ENCODE measurements at places on chromosomes 4 and X.

DNA sequence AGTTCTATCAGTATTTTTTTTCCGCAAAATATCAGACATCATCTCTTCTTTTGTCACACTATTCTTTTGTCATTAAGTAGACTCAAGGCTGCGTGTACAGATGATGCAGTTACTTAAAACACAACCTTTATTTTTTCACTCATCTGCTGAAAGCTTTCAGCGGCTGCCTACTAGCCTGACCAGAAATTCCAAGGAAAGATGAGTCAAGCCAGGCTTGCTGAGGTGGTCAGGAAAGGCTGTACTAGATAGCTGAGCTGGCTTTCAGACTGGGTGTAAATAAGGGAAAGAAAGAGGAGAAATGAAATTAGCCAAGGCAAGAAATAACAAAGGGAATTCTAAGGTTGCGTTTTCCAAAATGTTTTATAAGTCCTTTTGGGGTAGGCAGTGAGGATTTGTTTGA lies 17.9 kb downstream of the STK26 start:
- DNase-seq, result no peak

- no peak for DNase-seq
Measured at GRCh38 chr4:78310740-78311115, 240.8 kb upstream of the ANXA3 start.

DNA sequence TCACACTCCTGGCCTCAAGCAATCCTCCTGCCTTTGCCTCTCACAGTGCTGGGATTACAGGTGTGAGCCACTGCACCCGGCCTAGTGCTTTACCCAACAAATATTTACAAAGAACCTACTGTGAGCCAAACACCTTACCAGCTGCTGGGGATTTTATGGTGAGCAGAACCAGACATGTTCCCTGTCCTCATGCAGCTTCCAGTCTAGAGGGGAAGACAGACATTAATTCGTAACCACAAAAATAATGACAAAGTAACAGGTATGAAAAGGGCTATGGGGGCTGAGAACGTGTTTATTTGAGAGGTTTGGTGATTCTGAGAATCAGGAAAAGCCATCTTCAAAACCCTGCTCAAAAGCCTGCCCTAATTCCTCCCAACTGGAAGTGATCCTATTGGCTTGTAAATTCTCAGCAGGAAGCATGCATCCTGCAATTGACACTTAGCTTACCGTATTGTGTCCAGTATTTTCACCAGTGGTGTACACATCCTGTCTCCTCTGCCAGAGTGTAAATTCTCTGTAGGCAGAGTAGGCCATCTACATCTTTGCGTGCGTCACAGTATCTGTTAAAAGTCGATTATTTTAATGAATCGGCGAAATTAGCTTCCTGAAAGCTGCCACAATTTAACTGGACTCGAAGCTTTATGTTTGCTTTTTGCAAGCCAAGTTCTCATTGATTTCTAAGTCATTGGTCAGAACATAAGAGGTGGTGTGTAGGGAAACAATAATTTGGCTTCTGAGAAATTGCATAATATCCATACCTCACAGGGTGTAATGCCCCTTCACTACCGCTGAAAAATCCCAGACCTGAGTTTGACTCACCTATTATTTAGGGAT lies 67.0 kb downstream of the TMEM156 start:
- no peak for DNase-seq

- DNase-seq, result no peak
Measured at GRCh38 chr4:1361431-1361830, 14.4 kb downstream of the UVSSA start.

- no peak for DNase-seq
Measured at GRCh38 chrX:118519411-118520215, 24.0 kb downstream of the DOCK11 start.

DNA sequence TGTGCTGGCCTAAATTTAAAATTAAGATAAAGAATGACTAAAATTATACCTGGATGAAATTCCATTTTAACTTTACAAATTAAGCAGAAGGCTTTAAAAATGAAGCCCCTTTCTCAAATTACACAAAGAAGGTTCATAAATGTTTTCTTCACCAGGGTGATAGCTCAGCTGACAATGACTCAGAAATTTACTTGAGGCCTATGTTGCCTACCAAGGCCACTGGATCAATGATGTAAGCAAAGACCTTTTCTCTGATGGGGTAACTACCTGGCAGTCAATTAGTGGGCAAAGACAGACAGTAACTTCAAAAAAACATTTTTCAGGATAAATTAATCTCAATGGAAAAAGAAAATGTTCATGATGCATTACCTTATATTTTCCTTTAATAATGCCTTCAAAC lies 23.9 kb upstream of the GPR34 start:
- no peak for DNase-seq

GRCh38 chrX:989959-990510 lies 222.4 kb downstream of the CRLF2 start:
- peak; percentile 54 for DNase-seq

DNA sequence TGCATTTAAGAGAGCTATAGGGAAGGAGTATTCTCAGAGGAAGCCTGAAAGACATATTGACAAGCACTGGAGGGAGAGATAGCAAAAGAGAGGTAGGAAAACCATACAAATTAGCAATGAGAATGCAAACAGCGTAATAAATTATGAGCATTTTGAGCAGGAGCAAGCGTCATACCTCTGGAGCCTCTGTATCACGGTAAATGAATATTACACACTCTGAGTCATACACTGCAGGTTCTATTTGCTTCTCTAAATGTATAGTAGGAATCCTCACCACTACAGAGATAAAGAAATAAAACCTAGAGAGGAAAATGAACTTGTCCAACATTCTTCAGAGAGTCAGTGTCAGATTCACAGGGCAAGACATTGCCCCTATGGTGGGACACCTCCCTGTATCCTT lies 46.4 kb upstream of the GABRE start:
- DNase-seq, result no peak

DNA sequence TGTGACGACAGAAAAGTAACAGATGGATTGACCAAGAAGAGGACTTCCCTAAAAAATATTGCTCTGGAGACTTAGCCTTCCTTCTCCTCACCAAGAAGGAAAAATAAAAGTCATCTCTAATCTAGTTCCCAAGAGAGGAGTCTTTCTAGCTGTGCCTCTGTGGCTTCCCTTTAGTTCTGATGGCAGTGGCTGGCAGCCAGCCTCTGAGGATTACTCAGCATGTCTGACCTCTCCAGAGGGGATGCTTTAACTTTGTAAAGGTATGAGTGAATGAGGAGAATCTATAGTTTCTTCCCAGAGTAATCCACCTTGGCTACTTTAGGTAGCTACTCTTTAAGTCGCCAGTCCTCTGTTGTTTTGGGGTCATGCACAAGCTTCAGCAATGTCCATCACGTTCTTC lies 163.9 kb upstream of the KIT start:
- no peak for DNase-seq

GRCh38 chr4:13399257-13399656 lies 84.9 kb downstream of the RAB28 start:
- no peak for DNase-seq

DNA sequence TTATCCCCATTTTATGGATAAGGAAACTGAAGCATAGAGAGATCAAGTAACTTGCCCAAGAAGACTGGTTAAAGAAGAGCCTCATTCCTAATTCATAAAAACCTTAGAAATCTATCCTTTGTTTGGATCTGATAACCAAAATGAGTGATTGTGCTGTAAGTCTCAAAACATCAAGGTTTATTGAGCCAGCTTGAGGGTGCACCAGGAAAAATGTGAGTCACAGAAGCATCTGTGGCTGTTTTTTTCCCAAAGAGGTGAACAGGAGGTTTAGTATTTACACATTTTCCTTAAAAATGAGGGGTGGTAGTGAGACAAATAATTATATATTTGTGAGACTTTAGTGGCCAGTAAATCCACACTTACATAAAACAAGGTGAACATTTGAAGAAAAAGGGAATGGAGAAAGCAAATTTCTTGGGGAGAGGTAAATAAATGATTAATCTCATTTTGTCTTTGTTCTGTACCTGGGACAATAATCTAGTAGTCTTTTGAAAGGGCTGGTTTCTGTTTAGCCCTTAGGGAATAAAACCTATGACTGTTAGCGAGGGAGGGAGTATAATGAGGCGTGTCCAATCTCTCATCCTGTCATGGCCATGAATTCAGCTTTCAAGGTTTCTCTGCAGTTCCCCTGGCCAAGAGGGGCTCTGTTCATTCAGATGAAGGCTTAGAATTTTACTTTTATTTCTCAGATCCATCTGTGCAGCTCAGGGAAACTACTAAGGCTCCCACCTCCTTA lies 12.2 kb upstream of the FMR1 start:
- DNase-seq, result no peak

DNA sequence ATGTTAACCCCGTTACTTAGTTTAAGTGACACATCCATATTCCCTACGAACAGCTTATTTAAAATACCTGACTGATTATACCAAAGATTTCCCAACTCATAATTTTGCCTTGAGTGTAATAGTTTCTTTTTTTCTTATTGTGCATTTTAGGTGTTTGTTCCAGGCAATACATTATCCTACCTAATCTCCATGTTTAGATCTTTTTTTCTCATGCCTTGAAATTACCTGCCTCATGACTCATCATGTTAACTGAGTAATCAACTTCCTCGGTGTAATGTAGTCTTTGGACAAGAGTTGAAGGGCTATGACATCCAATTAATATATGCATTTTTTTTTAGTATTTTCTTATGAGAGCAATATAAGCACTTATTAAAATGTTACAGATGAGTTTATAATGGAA lies 228.7 kb upstream of the ANKRD50 start:
- no peak for DNase-seq

DNA sequence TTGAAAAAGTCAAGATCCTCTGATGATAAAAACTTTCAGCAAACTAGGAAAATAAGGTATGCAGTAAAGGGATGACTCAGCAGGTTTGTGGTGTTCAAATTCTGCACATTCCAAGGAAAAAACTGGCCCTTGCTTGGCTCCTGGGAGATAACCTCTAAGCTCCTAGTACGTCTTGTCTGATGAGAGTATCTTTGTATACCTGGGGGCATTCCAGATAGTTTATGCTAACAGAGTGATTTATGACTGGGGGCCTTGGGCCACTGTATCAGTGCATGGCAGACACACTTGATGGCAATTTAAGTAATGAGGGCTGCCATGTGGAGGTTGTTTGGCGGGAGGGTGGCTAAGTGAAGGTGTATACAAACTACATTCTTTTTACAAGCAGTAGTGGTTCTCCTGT lies 56.9 kb downstream of the NSG1 start:
- no peak for DNase-seq

- no peak for DNase-seq
Measured at GRCh38 chr4:2478229-2478628, 9.3 kb downstream of the RNF4 start.

GRCh38 chr4:48786549-48786948 lies 6.5 kb upstream of the FRYL start:
- DNase-seq, result no peak

DNA sequence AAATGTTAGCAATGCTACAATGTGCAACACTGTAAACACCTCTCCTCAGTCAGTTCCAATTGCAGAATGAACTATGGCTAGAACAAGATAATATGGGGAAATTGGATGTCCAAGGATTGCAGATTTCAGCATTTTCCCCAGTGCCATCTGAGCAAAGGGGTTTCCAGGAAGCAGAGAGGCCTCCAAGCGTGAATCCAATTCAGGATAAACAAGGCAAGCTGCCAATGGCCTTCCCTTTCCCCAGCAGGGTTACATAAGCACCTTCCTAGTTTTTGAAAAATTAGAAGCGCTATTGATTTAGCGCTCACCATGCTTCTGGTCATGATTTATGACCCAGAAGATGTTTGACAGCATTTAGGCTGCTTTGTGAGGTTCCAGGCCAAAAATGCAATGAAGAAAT lies 223.0 kb upstream of the GATB start:
- DNase-seq, result no peak

DNA sequence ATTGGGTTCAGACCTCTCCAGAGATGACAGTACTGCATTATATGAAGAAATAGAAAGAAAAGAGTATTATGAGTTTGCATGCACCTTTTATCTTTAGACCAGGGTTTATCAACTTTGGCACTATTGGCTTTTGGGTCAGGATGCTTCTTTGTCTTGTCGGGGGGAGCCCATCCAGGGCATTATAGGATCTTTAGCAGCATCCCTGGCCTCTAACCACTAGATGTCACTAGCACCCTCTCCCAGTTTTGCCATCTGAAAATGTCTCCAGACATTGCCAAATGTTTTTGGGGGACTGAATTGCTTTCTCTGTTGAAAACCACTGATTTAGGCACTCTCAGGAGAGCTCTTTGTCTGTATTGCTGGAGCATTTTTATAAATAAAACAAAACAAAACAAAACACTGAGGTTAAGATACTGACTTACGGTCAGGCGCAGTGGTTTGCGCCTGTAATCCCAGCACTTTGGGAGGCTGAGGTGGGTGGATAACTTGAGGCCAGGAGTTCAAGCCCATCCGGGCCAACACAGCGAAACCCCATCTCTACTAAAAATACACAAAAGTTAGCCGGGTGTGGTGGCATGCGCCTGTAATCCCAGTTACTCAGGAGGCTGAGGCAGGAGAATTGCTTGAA lies 23.6 kb downstream of the CA5B start:
- no peak for DNase-seq

- DNase-seq, result no peak
Measured at GRCh38 chr4:155592179-155592937, 74.3 kb upstream of the GUCY1A1 start.

DNA sequence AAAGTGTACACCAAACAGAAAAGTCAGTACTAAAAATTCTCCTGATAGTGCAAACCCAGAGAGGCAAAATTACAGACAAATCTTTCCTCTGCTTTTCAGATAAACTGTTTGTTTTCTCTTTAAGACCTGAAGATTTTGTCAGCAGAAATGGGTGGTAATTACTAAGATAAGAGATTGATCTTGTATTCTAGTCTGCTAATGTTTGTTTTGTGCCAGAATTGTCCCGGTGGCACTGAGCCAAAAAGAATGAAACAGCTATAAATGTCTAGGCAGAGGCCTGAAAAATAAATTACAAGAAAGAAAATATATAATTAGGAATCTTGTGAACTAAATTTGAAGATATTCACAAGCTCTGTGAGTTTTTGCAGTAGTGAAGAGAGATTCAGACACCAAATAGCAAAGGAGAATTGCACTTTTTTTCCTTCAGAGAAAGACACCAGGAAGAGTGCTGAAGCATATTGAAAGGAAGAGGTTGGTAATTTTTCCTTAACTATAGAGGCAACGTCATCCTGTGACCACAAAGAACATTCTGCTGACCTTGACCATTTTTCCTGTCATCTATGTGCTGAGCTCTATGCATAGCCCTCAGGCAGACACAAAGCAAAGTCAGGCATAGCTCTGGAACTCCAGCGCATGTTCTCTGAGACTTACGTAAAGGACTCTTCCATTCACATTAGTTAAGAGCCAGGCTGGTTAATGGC lies 314.5 kb upstream of the RASGEF1B start:
- DNase-seq, result no peak

- DNase-seq, result no peak
Measured at GRCh38 chr4:58590722-58591121, 1480.5 kb upstream of the IGFBP7 start.
